T-helper 17 cell (primary cell): ENCODE measurements at places on chromosomes 12 and 14. TPM values are rescaled to one million over a fixed set of nuclear protein-coding genes. Genes with fewer than 3 reads are reported as not detected.

The FAIM2 gene
- 0.68 TPM for total RNA-seq

The EPYC gene
- total RNA-seq: not detected

DNA sequence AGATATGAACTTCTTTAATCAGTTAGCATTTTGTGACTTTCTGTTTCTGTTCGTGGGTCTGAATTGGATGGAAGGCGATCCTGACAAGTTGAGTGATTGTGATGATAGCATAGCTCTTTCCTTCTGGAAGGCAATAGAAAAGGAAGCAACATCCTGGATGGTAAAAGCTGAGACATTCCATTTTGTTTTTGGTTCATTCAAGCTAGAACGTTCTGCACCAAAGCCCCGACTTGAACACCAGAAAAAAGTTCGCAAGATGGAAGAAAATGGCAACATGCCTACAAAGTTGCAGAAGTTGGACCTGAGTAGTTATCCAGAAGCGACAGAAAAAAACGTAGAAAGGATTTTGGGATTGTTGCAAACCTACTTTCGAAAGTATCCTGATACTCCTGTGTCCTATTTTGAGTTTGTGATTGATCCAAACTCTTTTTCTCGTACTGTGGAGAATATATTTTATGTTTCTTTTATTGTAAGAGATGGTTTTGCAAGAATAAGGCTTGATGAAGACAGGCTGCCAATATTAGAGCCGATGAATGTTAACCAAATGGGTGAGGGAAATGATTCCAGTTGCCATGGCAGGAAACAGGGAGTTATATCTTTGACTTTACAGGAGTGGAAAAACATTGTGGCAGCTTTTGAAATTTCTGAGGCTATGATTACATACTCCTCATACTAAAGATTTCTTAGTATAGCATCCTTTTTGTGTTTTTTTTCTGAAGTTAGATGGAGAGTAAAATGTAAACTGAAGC lies 896 bp downstream of the EID3 start:
- no peaks in the 10 kb centered on the region for H3K27me3 ChIP-seq
- H3K36me3 ChIP-seq: peaks cover 4% of the 10 kb centered on the region
- peak overlapping the region; percentile 93 for H3K4me3 ChIP-seq
- peaks cover 44% of the 10 kb centered on the region for H3K4me1 ChIP-seq
- peak overlapping the region; percentile 96 for H3K27ac ChIP-seq

- no peaks in the 10 kb centered on the region for H3K27me3 ChIP-seq
- H3K4me1 ChIP-seq: no peaks in the 10 kb centered on the region
- no peak overlapping the region for H3K4me3 ChIP-seq
- H3K36me3 ChIP-seq: no peaks in the 10 kb centered on the region
- H3K27ac ChIP-seq: no peak overlapping the region
Observed at GRCh38 chr12:58801986-58802385, 118.3 kb downstream of the LRIG3 start.

DNA sequence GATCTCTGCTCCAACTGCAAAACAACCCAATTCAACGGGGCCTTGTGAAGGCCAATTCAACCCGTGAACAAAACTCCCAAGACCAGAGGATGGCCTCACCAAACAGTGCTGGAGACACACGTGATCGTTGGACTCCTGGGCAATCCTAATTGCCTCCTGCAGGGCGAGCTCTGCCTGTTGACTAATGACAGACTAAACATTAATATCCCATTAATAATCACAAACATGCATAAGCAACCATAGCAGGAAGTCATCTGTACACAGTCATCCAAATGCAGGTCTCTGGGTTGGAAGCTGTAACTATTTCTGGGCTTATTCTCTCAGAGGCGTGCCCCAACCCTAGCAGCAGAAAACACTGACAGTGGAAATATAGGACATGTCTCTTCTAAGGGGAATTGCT lies 21.0 kb downstream of the ANAPC5 start:
- no peak for DNase-seq
- no peaks in the 10 kb centered on the region for H3K27me3 ChIP-seq
- no peaks in the 10 kb centered on the region for H3K36me3 ChIP-seq
- peak overlapping the region; percentile 73 for H3K27ac ChIP-seq

The TTC6 gene
- total RNA-seq: not detected
